ENCODE measurements at places on chromosomes 11 and 22.

- no peak for DNase-seq
Observed at GRCh38 chr11:102930451-102930850, 25.1 kb downstream of the MMP13 start.

GRCh38 chr11:93028960-93029522, 59.6 kb downstream of the MTNR1B start:
- DNase-seq: no peak

DNA sequence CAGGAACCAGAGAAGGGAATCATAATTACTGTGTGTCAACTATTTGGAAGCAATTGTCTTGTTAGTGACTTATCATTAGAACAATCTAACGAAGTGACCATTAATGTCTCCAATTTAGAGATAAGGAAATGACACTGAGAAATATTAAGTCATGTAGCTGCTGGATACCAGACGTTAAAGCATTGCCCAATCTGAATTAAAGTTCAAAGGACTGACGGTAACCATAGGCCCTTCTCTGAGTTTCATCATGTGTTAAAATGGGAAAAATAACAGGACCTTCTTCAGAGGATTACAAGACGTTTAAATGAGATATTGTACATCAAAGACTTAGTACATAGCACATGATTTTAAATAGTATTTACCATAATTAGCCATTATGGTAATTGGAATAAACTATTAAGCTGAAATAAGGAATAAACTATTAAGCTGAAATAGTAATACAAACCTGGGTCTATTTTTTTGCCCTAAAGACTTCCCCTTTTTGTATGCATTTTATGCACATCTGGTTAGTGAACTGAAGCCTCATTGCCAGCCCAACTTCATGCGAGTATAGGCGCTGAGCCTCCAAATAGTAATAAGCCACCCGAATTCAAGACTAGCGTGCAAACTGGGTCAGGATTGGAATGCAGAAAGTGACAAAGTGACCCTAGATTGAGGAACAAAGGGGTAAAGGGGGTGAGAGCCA, 41.0 kb downstream of the GLYATL1 start:
- DNase-seq: no peak

GRCh38 chr11:126700768-126701519, 299.6 kb downstream of the KIRREL3 start:
- no peak for DNase-seq

GRCh38 chr22:43571181-43571580, 159.4 kb downstream of the MPPED1 start:
- DNase-seq: no peak

DNA sequence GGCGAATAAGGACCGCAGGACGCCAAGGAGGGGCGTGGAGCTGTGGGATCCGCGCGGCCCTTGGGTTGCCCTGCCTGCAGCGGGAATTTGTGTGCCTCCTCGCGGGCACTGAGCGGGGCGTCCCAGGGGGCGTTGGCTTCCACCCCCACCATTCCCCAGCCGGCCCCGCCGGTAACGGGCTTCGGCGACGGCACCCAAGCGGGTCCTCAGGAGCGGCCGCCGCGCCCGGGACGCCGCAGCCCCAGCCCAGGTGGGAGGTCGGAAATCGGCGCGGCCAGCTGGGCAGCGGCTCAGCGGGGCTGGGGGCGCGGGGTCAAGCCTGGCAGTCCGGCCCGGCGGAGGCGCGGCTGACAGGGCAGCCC, 320 bp downstream of the CLTCL1 start:
- DNase-seq: no peak

DNA sequence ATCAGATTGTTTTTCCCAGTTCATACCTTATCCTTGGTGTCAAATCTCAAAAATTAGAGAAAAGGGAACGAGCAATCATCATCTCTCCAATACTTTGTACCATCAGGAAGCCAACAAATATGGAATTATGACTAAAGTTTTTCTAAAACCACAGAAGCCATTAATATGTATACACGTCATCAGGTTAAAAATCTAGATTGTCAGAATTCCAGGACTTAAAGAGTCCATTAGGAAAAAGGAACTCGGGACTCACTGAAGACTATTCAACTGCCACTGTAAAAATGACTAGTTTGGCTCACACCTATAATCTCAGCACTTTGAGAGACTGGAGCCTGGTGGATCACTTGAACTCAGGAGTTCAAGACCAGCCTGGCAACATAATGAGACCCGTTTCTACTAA, 344.4 kb upstream of the LRRC4C start:
- DNase-seq: no peak

DNA sequence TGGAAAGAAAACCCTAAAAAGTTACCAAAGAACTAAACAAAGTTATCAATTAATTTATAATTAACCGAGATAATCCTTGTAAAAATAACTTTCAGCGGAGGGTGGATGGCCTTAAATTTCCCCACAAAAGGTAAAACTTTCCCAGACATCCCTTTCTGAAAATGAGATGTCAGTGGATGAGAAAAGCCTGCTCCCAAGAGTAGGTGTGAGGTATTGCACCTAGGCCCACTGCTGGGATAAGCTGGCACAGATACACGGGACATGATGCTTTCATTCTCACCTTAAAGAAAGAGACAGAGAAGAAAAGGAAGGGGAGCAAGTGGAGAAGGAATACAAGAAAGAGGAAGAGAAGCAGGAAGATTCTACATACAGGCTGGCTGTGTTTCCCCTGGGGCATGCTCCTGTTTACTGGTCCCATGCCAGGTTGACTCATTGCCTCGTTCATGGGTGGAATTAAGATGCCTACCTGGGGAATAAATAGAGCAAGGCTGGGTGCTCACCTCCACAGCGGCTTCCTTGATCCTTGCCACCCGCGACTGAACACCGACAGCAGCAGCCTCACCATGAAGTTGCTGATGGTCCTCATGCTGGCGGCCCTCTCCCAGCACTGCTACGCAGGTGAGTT, at the start of gene SCGB2A2:
SCGB2A2 (plus strand) TSS at position 505 of the 625 bp plus-strand sequence; CDS start at position 564, 59 bp downstream.
- DNase-seq: no peak

GRCh38 chr11:44989831-44990566, 39.3 kb upstream of the TP53I11 start:
- DNase-seq: no peak

DNA sequence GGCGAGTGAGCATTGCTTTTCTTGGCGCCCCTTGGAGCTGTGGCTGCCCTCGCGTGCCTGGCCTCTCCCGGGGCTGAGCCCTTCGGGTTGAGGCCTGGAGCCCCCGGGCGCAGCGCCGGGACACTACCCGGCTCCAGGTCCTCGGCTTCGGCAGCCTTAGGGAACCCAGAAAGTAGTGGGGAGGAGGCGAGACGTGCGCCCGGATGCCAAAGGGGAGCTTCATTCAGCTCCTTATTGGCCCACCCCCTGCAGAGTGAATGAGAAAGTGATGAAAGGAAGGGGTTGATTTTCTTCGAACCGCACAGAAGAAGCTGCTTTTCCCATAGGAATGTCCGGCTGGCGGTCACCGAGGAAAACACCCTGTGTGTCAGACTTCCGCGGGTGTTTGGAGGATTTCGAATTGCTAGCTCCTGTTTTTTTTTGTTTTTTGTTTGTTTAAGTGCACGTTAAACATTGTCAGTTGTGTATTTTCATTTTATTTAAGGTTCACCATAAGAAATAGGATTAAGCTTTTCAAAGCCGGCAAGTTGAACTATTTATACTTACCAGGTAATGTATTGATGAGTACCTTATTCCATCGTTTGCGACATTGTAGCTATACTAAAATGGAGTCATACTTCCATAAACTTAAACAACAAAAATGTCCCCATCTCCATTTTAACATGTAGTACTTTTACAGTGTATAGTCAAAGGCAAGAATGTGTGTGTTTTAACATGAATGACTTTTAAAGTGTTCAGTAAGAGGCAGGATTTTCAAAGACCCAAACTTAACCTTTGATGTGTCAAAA, 841 bp upstream of the EIF4G2 start:
- DNase-seq: peak; percentile 42

DNA sequence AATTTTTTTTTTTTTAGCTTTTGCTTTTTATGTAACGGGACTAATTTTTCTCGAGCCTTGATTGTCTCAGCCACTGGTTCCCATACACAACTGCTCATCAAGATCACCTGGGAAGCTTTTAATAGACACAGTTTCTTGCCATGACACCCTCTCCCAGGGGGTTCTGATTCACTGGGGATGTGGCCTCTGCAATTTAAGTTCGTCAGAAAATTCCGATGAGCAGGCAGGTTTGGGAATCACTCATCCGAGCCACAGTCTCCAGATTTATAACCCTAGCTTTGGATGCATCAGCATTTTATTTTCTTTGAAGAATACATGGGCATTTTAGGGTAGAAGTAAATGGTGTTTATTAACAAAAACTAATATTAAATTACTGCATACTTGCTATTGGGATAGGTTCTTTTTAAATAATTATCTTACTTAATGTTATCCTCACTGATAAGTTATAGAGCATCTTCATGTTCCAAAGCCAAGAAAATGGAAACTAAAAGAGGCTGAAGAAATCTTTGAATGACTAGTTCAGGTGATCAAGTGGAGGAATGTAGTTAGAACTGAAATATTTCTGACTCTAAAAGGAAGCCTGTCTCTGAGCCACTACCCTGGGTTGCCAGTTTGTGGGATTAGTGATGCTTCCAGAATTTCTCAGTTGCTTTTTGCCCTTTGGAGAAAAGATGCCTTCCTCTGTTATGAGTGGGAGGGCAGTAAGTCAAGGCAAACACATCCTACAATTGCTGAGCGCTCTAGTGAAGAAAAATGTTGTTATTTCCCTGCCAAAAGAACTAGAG, 319.0 kb downstream of the DDX10 start:
- DNase-seq: no peak

GRCh38 chr11:121318848-121319834, 26.6 kb downstream of the SC5D start:
- no peak for DNase-seq

DNA sequence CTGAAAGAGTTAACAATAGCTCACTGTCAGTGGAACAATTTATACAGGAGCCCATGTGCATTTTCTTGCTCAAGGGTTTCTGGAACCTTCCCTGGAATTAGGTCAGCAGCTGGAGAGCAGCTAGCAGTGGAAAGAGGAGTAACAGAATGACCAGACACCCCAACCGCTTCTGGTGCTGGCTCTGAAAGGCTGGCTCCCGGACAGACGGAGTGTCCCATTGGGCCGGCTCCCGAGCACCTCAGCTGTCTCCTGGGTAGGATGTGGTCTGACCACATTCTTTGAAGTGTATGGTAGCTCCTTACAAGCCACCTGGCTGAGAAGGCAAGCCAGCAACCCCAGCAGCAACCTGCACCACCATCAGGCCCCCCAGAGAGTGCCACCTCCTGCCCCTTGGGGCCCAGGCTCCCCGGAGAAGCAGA, 44.7 kb downstream of the ABTB2 start:
- no peak for DNase-seq

DNA sequence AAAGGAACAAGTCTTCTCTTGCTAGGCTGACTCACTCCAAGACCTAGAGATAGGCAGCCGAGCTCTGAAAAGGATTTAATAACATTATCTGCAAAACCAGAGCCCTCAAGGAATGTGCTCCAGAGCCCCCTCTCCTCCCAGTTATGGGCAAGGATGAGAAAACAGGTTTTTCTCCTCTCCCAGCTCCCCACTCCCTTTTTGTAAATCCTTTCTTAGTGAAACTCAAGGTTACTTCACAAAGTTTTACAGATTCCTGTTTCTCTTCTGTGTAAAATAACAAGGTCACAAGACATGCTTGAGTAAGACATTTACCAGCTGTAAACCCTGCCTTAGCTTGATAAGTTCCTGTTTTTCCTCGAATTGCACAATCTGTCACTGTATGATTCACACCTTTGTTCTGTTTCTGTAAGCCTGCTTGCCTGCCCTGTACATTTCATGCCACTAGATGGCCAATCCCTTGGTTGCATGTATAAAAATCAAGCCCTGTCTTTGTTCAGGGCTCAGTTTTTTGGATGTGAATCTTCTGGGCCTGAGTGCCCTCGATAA, 489.4 kb downstream of the KCNA4 start:
- DNase-seq: no peak

GRCh38 chr11:98107736-98108135, 913.0 kb upstream of the CNTN5 start:
- DNase-seq: no peak

- no peak for DNase-seq
Observed at GRCh38 chr22:17589810-17590375, 26.6 kb downstream of the SLC25A18 start.

DNA sequence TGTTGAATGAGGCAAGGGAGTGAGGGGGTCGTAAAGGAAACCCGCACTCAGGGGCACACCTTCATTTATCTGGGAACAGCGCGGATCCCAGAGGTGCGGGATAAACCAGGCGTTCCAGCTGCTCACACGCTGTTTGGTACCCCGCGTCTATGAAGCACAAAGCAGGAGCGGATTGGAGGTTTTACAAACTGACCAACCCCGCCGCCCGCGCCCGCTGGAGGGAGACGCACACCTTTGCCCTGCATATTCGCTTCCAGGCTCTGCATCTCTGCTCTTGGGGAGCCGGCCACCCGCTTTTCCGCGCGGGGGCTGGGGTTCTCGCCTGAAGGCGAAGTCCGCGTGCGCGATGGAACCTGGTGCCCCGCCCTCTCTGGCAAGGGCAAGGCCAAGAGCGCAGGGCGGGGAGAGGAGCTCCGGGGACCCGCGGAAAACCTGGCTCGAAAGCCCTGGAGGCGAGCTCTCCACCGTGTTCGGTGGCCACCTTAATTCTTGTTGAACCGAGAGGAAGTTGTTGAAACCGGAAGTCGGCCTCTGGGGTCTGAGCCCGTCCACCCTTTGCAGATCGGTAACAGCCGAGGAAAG, 6.8 kb upstream of the ALX4 start:
- DNase-seq: no peak

GRCh38 chr11:72763823-72764222, 11.6 kb upstream of the ARAP1 start:
- no peak for DNase-seq

GRCh38 chr22:46075764-46076531, 74.4 kb upstream of the PPARA start:
- DNase-seq: no peak

- no peak for DNase-seq
Observed at GRCh38 chr22:48972979-48973693, 854.5 kb downstream of the BRD1 start.

- DNase-seq: no peak
Observed at GRCh38 chr11:75262436-75262835, 21.9 kb downstream of the TPBGL start.

DNA sequence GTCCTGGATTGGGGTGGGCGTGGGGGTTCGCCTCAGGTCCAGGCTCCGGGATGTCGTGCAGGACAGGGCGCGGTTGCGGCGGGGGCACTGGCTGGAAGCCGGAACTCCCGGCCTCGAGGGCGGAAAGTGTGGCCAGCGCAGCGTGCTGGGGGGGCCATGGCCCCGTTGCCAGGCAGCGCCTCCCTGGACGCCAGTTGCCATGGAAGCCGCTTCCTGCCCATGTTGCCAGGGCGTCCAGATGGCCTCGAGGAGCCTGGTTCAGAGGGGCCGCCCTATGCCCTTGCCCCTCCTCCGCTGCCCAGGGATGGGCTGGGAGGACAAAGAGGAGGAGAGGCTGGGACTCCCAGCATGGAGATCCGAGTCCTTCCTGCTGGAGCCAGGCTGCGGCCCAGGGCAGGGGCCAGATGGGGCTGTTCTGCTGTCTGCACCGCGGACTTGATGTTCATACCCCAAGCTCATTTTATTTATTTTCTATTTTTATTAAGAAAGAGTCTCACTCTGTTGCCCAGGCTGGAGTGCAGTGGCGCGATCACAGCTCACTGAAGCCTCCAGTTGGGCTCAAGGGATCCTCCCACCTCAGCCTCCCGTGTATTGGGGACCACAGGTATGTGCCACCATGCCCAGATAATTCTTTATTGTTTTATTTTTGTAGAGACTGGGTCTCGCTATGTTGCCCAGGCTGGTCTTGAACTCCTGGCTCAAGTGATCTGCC, 4.6 kb upstream of the CCDC188 start:
- peak; percentile 81 for DNase-seq

All from H54 (cell line).